Endothelial cell of umbilical vein (primary cell): ENCODE measurements at places on chromosomes 1 and 21. TPM values are rescaled to one million over a fixed set of nuclear protein-coding genes. Genes with fewer than 3 reads are reported as not detected.

DNA sequence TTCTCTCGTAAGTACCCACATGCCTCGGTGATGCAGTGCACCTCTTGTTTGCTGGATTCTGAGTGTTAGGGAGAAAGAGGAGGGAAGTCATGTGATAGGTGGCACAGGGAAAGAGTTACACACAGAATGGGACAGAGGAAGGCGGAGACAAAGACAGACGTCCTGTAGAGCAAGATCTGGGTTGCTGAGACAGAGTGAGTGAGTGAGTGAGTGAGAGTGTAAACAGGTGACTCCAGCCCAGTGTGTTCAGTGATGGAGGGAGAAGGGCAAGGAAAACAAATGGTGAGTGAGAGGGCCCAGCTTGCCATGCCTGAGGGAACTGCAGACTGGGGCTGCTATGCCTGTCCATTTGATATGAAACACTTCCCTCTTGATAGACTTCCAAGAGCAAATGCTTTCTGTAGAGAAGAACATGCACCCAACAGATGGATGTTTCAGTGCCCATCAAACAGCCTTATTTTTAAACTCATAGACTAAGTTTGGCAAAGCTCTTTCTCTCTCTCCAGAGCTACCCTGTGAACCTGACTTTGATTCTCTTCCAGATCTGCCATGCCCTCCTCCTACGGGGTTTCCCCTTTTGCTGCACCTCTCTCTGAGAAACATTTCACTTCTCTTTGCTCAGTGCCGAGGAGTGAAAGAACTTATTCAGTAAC is 209.9 kb upstream of the COA6 start:
- no peaks in the 10 kb centered on the region for H3K36me3 ChIP-seq
- no peak overlapping the region for H3K4me3 ChIP-seq
- no peak overlapping the region for H3K27ac ChIP-seq
- no peaks in the 10 kb centered on the region for H3K27me3 ChIP-seq

DNA sequence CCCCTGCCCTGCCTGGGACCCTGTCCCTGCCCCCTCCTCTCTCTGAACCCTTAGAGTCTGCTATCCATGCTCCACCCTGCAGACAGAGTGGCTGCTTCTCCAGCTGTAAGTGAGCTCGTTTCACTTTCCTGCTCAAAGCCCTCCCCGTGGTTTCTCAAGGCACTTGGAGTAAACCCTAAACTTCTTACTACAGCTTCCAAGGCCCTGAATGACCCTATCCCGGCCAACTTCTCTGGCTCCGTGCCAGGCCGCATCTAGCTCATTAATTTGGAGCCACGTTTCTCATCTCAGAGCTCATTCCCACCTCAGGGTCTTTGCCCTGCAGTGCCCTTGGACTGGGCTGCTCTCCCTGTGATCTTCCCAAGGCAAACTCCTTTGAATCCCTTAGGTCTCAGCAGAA is 235.1 kb upstream of the RUNX1 start:
- H3K27ac ChIP-seq = no peak overlapping the region
- H3K4me3 ChIP-seq = no peak overlapping the region
- H3K36me3 ChIP-seq = no peaks in the 10 kb centered on the region
- peaks cover 3% of the 10 kb centered on the region for H3K4me1 ChIP-seq

- no peak overlapping the region for H3K4me3 ChIP-seq
- no peak overlapping the region for H3K27ac ChIP-seq
- DNase-seq = no peak
- peaks cover 12% of the 10 kb centered on the region for H3K4me1 ChIP-seq
These were observed 54.1 kb downstream of the KCNJ15 start for GRCh38 chr21:38310646-38311485.

- H3K27ac ChIP-seq = no peak overlapping the region
- no peaks in the 10 kb centered on the region for H3K27me3 ChIP-seq
- H3K36me3 ChIP-seq = peaks cover 13% of the 10 kb centered on the region
- peaks cover 15% of the 10 kb centered on the region for H3K4me1 ChIP-seq
These were observed 7.4 kb downstream of the HYI start for GRCh38 chr1:43446388-43446740.

DNA sequence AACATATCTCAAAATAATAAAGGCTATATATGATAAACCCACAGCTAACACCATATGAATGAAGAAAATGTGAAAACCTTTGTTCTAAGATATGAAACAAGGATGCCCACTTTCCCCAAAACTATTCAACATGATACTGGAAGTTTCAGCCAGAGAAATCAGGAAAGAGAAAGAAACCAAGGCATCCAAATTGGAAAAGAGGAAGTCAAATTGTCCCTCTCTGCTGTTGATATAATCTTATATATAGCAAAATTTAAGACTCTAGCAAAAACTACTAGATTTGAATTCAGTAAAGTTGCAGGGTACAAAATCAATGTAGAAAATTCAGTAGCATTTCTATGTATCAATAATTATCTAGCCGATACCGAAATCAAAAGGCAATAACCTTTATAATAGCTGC is 4.3 kb upstream of the OR10Z1 start:
- no peak overlapping the region for H3K4me3 ChIP-seq
- no peaks in the 10 kb centered on the region for H3K4me1 ChIP-seq
- H3K27ac ChIP-seq = no peak overlapping the region
- H3K27me3 ChIP-seq = no peaks in the 10 kb centered on the region

GRCh38 chr1:233025567-233025966 is 75.2 kb downstream of the NTPCR start:
- no peak overlapping the region for H3K27ac ChIP-seq
- no peaks in the 10 kb centered on the region for H3K27me3 ChIP-seq
- H3K4me3 ChIP-seq = no peak overlapping the region
- DNase-seq = no peak

GRCh38 chr1:203316626-203317093 is 11.3 kb downstream of the BTG2 start:
- H3K4me1 ChIP-seq = peaks cover 13% of the 10 kb centered on the region
- H3K36me3 ChIP-seq = no peaks in the 10 kb centered on the region

- no peaks in the 10 kb centered on the region for H3K36me3 ChIP-seq
- peak overlapping the region; percentile 85 for H3K27ac ChIP-seq
- H3K27me3 ChIP-seq = no peaks in the 10 kb centered on the region
- peak overlapping the region; percentile 19 for H3K4me3 ChIP-seq
- H3K4me1 ChIP-seq = peaks cover 63% of the 10 kb centered on the region
These were observed 93.0 kb upstream of the BMP8A start for GRCh38 chr1:39398278-39399021.

- H3K4me3 ChIP-seq = no peak overlapping the region
- no peaks in the 10 kb centered on the region for H3K27me3 ChIP-seq
These were observed 99.8 kb downstream of the PATJ start for GRCh38 chr1:61842036-61842435.

GRCh38 chr21:45385549-45386050 is 19.4 kb upstream of the COL18A1 start:
- no peaks in the 10 kb centered on the region for H3K36me3 ChIP-seq
- DNase-seq = no peak
- no peaks in the 10 kb centered on the region for H3K4me1 ChIP-seq
- H3K4me3 ChIP-seq = no peak overlapping the region
- no peaks in the 10 kb centered on the region for H3K27me3 ChIP-seq

GRCh38 chr1:84743896-84744295 is 53.6 kb upstream of the SSX2IP start:
- DNase-seq = no peak
- no peak overlapping the region for H3K27ac ChIP-seq
- H3K4me1 ChIP-seq = no peaks in the 10 kb centered on the region
- H3K27me3 ChIP-seq = peaks cover 3% of the 10 kb centered on the region

DNA sequence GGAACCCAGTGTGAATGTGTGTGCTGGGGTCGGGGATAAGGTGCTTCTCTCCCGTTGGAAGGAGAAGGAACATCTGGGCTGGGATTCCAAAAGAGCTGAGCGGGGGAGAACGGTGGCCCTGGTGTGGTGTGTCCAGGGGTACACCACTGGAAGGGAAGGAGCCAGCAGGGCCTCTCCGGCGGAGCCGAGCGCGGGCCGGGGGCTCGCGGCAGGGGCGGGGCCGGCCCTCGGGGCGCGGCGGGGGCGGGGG is 231 bp upstream of the RPS6KA1 start:
- peaks cover 10% of the 10 kb centered on the region for H3K4me1 ChIP-seq
- H3K4me3 ChIP-seq = peak overlapping the region; percentile 57
- no peak for DNase-seq
- H3K27me3 ChIP-seq = peaks cover 2% of the 10 kb centered on the region
- H3K27ac ChIP-seq = peak overlapping the region; percentile 40

Gene TNFRSF25
- total RNA-seq = 33.9 and 48.7 TPM in 2 replicates

Gene SMCP
- not detected in 2 replicates for total RNA-seq

Gene CD1E
- not detected in 2 replicates for total RNA-seq

Gene CAMK2N1
- total RNA-seq = 11.9 and 18.3 TPM in 2 replicates

Gene HHAT
- total RNA-seq = 2.4 TPM in 2 replicates

Gene OSCP1
- 4.6 and 7.6 TPM in 2 replicates for total RNA-seq
